Hindlimb muscle (tissue), 1 donor: ENCODE measurements at places on chromosomes 5 and 9.
A peak's percentile ranks its signal among the peaks of the same experiment; 100 is the strongest.

DNA sequence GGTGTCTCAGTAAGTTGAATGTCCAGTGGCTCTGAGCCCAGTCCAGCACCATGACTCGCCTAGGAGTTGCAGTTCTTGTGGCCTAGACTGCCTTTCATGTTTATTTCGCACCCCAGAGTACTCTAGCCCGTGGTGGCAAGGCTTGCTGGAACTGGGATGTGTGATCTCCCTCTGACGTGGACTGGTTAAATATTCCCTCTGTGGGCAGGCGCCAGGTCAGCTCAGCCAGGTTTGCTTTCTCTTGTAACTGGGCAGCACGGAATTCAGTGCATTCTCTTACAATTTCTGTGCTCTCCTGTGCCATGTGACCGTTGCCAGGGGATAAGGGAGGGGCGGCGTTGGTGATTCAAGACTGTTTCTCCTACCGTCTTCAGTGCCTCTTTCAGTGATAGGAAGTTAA is 270.8 kb downstream of the KDM4C start:
- DNase-seq, result no peak

DNA sequence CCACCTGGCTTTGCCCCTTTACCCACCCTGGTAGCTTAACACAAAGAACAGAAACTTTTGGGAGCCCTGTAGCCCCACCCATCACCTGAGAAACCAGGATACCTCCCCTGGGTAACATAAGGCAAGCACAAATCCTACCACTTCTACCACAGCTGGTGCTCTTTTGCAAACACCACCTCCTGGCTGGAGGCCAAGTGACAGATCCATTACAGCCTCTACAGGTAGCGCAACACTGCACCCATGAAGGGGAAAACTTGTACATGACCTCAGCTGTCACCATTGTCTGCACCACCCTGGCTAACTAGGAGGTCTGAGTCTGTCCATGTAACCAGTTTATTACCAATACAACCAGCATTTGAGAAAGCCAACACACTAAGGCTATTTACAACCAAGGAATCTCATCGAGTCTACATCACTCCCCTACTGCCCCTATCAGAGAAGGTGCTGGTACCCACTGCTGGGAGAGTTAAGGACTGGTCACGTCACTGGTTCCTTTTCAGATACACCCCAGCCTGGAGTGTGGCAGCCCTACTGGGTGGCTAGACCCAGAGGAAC is 128.6 kb downstream of the PJA2 start:
- no peak for DNase-seq

- no peak for DNase-seq
Measured at GRCh38 chr9:110179734-110180133, 28.2 kb downstream of the C9orf152 start.

GRCh38 chr5:17343675-17344074 is 126.2 kb downstream of the BASP1 start:
- no peak for DNase-seq

GRCh38 chr9:127608104-127608966 is 3.7 kb upstream of the STXBP1 start:
- DNase-seq, result peak; percentile 58

DNA sequence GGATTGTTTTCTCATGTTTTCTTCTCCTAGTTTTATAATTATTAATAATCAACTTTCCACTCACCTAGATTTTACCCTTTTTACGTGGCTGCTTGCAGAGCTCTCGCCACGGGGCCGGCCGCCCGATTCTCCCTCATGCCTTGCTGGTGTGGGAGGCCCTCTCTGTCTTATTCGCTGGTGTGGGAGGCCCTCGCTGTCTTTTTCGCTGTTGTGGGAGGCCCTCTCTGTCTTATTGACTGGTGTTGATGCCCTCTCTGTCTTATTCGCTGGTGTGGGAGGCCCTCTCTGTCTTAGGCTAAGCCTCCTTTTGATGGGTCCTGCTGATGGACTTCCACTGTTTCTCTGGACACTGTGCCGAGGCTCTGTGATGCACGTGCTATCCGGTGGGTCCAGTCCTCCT is 161.3 kb upstream of the IRX2 start:
- DNase-seq, result no peak

DNA sequence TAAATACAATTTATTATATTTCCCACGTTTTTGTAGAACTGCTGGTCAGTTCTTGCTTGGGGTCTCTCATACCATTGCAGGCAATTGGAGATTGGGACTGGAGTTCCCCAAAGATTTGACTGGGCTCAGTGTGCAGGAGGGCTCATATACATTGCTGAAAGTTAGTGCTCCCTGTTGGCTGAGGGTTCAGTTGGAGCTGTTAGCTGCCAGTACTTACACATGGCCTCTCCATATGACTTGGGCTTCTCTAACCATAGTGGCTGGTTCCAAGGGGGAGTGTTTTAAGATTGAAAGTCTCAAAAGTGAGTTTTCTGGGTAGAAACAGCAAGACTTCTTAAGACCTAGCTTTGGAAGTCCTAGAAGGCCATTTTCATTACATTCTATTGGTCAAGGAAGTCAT is 102.9 kb downstream of the MAN2A1 start:
- no peak for DNase-seq

GRCh38 chr9:137017791-137018497 is 10.1 kb downstream of the ABCA2 start:
- DNase-seq, result no peak

DNA sequence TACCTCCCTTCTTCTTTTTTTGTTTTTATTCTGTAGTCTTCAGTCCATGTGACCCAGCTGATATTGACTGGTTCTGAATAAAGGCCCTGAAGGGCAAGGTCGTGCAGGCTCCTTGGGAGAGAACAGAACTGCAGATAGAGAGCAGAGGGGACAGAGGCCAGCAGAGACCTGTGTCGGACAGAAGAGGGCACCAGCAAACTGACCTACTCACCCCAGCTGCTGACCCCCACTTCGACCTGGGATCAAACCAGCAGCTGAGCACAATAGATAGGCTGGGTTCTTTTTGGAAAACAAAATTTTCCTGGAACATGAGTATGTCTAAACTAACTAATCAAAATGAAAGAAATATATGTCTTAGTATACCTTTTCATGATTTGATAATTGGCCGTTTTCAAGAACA is 695.1 kb downstream of the NR2F1-AS1 start:
- DNase-seq, result no peak

GRCh38 chr5:151449297-151449696 is 1.9 kb downstream of the SLC36A1 start:
- no peak for DNase-seq

- DNase-seq, result no peak
Measured at GRCh38 chr5:106017243-106017857, 1653.4 kb downstream of the EFNA5 start.

- no peak for DNase-seq
Measured at GRCh38 chr9:115261656-115262081, 143.7 kb upstream of the TNC start.

- no peak for DNase-seq
Measured at GRCh38 chr9:30075451-30076199, 2308.8 kb upstream of the ACO1 start.

DNA sequence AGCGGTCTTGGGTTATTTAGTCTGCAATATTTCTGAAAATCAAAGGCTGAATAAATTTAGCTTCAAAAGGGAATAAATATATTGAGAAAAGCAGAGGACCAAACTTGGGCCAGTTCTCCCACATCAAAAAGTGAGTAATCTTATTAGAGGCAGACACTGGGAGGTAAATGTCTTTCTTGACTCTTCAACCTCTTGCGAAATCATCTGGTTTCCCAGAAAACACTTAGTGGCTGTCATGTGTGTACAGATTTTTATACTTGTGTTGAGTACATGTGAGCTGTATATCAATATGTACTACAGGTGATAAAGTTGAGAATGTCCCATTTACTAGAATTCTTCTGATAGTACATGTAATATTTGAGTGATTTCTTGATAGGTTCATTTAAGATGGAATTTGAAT is 454.9 kb downstream of the PRR16 start:
- DNase-seq, result no peak

- no peak for DNase-seq
Measured at GRCh38 chr5:115184770-115185169, 15.1 kb upstream of the TRIM36 start.
